ENCODE measurements at places on chromosomes 13 and 19.

DNA sequence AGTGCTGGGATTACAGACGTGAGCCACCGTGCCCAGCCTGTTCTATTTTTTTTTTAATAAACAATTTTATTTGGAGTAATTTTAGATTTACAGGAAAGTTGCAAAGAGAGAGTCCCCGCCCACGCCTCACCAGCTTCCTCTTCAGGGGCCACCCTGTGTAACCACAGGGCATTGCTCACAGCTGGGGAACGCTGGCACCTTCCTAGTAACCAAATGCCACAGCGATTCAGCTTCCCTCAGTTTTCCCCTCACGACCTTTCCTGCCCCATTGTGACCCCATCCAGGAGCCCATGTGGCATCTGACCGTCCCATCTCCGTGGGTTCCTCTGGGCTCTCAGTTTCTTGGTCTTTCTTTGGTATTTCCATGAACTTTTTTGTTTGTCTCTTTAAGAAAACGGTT, 83.9 kb downstream of the GNG7 start:
- no peak for DNase-seq

GRCh38 chr19:39645800-39646411, 9.8 kb upstream of the LGALS16 start:
- no peak for DNase-seq

- no peak for DNase-seq
These were observed 726 bp upstream of the UFM1 start for GRCh38 chr13:38348861-38349389.

DNA sequence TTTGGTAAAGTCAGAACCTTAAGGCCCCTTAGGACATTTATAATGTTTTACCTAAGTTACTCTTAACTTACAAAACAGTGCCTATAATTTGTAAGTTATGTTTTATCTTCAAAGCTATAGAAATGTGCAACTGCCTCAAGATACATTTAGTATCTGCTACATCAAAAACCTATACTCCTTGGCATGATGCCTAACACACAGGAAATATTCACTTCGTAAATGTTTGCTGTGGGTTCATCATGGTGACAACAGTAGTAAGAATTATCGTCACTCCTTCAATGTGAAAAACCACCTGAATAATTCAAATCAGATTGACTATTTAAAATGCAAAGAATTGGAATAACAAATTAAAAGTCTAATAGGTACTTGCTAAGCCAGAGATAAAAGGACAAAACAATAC, 184.1 kb downstream of the DIAPH3 start:
- DNase-seq = no peak

- no peak for DNase-seq
These were observed 166.1 kb downstream of the ITGBL1 start for GRCh38 chr13:101618440-101619187.

DNA sequence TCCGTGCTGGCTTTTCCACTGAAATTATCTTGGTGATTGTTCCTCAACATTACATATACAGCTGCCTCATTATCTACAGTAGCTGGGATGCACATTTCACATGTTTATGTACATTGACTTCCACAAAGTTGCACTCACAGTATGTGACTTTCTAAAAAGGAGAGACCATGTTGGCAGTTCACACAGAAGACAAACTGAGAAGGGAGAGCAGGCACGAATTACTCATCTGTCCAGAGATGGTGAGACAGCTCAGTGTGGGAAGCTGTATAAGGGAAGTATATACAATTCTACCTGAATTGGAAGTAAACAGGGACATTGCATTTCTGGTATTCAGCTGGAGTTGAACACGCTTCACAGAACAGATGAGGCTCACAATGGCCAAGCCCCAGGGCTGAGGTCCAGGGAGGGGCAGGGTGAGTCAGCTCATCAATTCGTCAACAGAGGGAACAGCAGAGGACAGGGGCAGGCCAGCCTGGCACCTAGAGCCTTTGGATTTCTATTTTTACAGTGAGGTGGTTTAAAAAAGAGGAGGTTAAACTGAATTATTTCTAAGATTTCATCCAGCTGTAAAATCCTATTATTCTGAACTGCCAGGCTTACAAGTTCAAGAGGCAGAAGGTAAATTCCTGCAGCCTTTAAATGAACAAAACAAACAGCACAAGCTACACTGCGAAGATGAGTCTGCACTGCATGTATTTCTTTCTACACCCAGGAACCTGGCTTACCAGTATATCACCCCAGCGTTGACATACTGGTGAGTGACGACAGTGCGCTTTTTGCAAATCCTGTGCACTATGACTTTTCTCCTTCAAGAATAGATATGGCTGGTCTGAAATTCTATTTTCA, 9.8 kb downstream of the PARP4 start:
- no peak for DNase-seq

- no peak for DNase-seq
These were observed 1284.5 kb downstream of the SLITRK1 start for GRCh38 chr13:82597747-82598146.
